ENCODE measurements at places on chromosomes 6 and 20. TPM values are rescaled to one million over a fixed set of nuclear protein-coding genes. Genes with fewer than 3 reads are reported as not detected.
A peak's percentile ranks its signal among the peaks of the same experiment; 100 is the strongest.

- DNase-seq, result no peak
Observed at GRCh38 chr6:111852725-111853124, 20.5 kb downstream of the FYN start.

- peak; percentile 70 for DNase-seq
Observed at GRCh38 chr20:5100684-5101347, 18.9 kb downstream of the PCNA start.

Gene ZC3H12D
- total RNA-seq, result 14.8 TPM

Gene R3HDML
- not detected for total RNA-seq

Gene SPEF1
- total RNA-seq, result 0.27 TPM

Data from OCI-LY7 (cell line).